Bronchial epithelial cell (primary cell): ENCODE measurements at places on chromosomes 1 and 21. TPM values are rescaled to one million over a fixed set of nuclear protein-coding genes. Genes with fewer than 3 reads are reported as not detected.
A peak's percentile ranks its signal among the peaks of the same experiment; 100 is the strongest.

DNA sequence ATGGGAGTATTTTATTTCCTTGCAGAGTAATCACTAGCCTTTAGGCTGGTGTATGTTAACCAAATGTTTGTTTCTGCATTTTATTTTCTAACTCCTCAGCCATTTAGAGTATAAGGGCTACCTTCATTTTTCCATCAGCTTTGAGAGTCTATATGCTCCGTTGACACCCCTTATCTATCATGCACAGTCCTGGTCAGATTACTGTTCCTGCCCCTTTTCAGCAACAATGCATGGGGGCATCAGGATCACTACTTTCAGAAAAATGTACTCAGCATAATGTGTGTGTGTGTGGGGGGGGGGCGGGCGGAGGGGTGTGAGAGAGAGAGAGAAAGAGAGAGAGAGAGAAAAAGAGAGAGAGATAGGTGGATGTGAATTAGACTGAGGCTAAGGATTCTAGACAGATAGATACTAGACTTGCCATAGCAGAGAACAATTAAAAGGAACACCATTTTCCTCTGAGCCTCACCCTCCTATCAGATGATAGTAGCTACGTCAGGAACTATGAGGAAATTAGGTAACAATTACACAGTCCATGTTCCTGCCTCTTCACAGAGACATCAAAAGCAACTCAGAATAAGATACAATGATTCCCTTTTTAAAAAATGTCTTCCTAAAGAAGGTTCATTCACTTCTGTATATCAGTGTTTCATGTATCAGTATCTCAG, 40.8 kb downstream of the FCER1A start:
- no peak for DNase-seq

- DNase-seq = no peak
Observed at GRCh38 chr1:219657186-219657585, 44.3 kb upstream of the ZC3H11B start.

GRCh38 chr1:106022312-106022902, 1034.1 kb upstream of the PRMT6 start:
- DNase-seq = peak; percentile 30

- DNase-seq = no peak
Observed at GRCh38 chr1:182015360-182015759, 46.2 kb downstream of the ZNF648 start.

DNA sequence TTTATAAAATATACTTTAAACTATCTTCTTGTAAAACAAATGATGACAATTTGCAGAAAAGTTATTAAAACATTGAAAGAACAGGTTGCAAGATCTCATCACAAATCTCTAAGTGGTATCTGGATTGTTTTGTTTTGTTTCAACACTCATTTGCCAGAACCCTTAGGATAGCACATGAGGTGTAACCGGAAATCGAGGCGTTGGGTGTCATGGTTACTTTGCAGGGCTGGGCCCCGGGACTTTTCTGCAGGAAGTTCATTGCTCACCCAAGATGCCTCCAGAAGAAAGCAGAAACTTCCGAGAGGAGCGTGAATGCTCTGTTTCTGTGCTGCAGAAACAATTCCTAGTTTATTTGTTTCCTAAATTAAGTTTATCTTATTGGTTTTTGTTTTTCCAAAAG, 2.5 kb downstream of the DISC1 start:
- DNase-seq = peak; percentile 81

DNA sequence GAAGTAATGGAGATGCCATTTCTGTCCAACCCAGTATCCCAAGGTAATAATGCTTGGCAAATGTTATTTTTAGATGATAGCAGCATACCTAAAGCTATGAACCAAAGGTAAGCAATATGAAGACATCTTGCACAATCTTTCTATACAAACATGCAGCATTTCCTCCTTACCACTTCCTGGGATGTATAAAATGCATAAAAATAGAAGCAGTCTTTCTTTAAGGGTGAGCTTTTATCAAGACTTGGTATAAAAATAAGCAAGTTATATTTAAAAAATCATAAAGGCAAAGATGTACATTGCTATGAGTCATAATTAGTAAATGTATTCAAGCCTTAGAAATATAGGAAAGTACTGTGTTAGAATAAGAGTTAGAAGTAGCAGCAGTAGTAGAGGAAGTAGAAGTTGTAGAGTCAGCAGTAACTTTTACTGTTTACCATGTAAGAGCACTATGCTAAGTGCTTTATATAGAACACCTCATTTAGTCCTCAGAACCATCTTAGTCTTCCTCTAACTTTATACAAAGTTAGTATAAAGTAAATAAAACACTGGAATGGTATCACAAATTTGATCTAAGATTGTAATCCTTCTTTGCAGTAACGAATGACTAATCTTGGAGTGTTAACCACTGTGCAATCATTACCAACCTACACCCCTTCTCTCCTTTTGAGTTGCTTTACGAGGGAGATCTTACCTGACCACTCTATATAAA, 371.3 kb downstream of the VAV3 start:
- peak; percentile 81 for DNase-seq

- DNase-seq = peak; percentile 95
Observed at GRCh38 chr1:212188599-212189351, 96.4 kb upstream of the PPP2R5A start.

GRCh38 chr1:236120721-236121153, 21.6 kb upstream of the GPR137B start:
- no peak for DNase-seq

DNA sequence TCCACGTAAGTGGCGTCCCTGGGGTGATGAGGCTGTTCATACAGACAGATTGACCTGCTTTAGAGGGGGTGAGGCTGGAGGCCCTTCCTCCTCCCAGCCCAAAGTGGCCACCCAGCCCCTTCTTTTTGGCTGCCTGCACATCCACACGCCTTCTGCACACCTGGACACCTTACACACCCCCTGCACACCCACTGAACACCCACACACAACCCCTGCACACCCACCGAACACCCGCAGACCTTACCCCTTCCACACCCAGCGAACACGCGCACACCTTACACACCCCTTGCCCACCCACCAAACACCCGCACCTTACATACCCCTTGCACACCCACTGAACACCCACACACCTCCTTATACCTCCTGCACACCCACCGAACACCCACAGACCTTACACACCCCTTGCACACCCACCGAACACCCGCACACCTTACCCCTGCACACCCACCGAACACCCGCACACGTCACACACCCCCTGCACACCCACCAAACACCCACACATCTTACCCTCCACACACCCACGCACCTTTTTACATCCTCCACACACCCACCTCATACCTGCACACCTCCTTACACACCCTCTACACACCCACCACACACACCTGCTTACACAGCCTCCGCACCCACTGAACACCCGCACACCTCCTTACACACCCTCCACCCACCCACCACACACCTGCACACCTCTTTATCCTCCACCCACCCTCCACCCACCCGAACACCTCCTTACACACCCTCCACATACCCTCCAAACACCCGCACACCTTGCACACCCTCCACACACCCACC, 37.7 kb downstream of the COQ8A start:
- no peak for DNase-seq

DNA sequence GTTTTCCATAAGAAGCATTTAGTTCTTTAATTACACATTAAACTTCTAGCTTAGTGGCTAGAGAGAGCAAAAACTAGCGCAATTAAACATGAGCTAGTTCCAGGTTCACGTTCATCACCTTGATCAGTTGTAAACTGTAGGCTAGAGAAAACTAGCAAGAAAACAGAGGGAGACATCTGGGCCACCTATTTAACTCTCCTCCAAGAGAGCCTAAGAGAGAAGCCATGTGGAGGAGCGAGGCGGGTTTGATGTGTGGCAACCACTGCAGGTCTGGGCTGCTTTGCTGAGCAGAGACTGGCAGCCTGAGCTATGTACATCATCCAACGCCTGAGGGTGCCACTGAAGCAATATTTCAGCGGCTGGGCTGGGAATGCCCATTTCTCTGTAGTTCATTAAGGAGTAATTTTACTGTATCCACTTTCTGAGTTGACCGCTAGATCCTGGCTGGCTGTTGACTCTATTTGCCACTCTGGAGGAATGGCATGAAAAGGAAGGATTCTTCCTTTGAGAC, 252.9 kb downstream of the DYRK1A start:
- peak; percentile 67 for DNase-seq

DNA sequence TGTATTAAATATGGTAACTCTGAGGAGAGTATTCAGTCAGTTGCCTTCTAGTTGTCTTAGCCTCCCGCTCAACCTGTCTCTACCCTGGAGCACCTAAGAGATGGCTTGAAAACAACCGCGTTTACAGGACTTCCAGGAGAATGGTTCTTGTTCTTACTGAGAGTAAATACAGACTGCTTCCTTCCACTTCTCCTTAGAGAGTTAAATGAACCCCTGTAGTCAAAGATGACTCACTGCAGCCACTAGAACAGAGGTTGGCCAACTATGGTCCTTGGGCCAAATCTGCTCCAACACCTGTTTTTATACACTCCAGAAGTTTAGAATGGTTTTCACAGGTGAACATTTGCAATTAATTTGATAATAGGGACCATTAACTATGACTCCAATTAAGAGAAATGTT, 60.1 kb upstream of the ASB17 start:
- no peak for DNase-seq

The ICOSLG gene
- total RNA-seq = 0.26 and 1.5 TPM in 2 replicates

The ST3GAL3 gene
- total RNA-seq = 6.7 and 10.3 TPM in 2 replicates
